ENCODE measurements at places on chromosomes 7 and 10.

GRCh38 chr7:139718141-139718540 lies 59.7 kb downstream of the HIPK2 start:
- DNase-seq = no peak

- no peak for DNase-seq
These were observed 51.2 kb upstream of the NXPH1 start for GRCh38 chr7:8382004-8382730.

DNA sequence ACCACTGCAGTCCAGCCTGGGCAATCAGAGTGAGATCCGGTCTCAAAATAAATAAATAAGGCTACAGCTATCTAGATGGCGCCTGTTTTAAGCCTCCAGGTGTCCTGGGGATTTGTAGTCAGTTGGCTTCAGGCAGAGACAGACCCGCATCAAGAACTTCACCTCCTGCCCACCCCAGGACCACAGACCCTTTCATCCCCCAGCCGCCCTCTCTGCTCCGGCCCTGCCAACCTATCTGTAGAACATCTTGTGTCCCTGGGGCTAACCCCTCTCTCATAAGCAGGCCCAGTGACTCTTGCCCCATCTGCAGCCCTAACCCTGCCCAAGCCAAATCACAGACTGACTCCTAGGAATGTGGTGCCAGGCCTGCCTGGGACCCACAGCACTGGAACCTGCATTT lies 17.9 kb downstream of the PDIA4 start:
- DNase-seq = no peak

- DNase-seq = no peak
These were observed 18.7 kb upstream of the CD36 start for GRCh38 chr7:80619741-80620140.

- DNase-seq = no peak
These were observed 73.3 kb upstream of the CACNB2 start for GRCh38 chr10:18066947-18067346.

DNA sequence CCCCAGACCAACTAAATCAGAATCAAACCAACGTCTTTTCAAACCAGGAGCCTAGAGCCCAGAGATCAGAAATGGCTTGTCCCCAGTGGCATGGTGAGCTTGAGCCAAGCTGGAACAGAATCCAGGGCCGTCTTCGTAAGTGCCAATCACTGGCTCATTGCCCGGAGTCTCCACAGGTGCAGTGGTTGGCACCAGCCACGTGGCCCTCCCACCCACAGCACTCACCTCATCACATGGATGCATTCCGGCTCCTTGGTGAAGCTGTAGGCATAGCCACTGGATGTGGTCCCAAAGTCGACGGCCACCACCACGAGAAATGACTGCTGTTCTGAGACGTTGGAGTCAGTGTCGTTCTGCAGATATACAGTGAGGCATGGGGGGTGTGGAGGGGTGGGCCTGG lies 37.4 kb downstream of the HSPA12A start:
- DNase-seq = no peak

GRCh38 chr10:22308390-22308789 lies 7.8 kb upstream of the COMMD3 start:
- no peak for DNase-seq

DNA sequence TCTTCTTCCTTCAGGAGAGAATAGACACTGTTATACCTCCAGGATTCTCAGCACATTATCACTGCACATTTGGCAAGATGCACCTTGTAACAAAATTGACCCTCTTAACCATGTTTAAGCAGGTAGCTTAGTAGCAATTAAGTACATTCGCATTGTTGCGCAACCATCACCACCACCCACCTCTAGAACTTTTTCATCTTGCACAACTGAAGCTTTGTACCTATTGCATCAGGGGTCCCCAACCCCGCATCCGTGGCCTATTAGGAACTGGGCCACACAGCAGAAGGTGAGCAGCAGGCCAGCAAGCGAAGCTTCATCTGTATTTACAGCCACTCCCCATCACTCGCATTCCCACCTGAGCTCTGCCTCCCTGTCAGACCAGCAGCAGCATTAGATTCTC lies 29.9 kb upstream of the SMURF1 start:
- DNase-seq = no peak

All from HFF-Myc (cell line).